B cell (primary cell): ENCODE measurements at places on chromosomes 11 and 22. TPM values are rescaled to one million over a fixed set of nuclear protein-coding genes. Genes with fewer than 3 reads are reported as not detected.
A peak's percentile ranks its signal among the peaks of the same experiment; 100 is the strongest.

TREH gene
- not detected in 2 replicates for polyA plus RNA-seq

C22orf15 gene
- 0.30 and 0.61 TPM in 2 replicates for polyA plus RNA-seq

LIF gene
- polyA plus RNA-seq = 0.06 TPM in 1 of 2 replicates, not detected in the other

TSPAN18 gene
- polyA plus RNA-seq = 0.75 and 0.97 TPM in 2 replicates

PLA2G3 gene
- not detected in 2 replicates for polyA plus RNA-seq

- DNase-seq = no peak
- H3K4me3 ChIP-seq = no peak overlapping the region
- peaks cover 9% of the 10 kb centered on the region for H3K4me1 ChIP-seq
- H3K27ac ChIP-seq = no peak overlapping the region
- H3K27me3 ChIP-seq = no peaks in the 10 kb centered on the region
- peaks cover 12% of the 10 kb centered on the region for H3K36me3 ChIP-seq
These were observed 17.6 kb downstream of the FADS3 start for GRCh38 chr11:61873588-61874376.

- no peak overlapping the region for H3K4me3 ChIP-seq
- H3K27ac ChIP-seq = no peak overlapping the region
- H3K4me1 ChIP-seq = no peaks in the 10 kb centered on the region
- DNase-seq = no peak
These were observed 42.5 kb downstream of the CEP57 start for GRCh38 chr11:95832763-95833162.

DNA sequence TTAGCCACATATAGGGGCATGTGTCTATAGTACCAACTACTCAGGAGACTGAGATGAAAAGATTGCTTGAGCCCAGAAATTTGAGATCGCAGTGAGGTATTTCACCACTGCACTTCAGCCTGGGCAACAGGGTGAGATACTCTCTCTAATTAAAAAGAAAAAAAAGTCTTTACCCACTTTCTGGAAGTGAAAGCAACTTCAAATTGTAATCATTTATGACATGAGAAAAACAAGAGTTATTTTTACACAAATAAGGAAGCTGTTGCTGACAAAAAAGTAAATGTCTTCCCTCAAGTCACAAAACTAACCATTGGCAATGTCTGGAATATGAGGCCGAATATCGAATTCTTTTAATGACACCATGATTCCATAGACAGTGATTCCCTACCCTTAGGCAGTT, 71.4 kb downstream of the GLYATL1 start:
- H3K36me3 ChIP-seq = no peaks in the 10 kb centered on the region
- H3K27ac ChIP-seq = peak overlapping the region; percentile 70
- DNase-seq = peak; percentile 15
- H3K4me1 ChIP-seq = peaks cover 40% of the 10 kb centered on the region
- no peaks in the 10 kb centered on the region for H3K27me3 ChIP-seq
